Stimulated activated CD4-positive, alpha-beta T cell treated with anti-CD3 and anti-CD28 coated beads, TNF-alpha, amount 100 ng/mL, for 48 hours (primary cell): ENCODE measurements at places on chromosomes 5 and 9.

GRCh38 chr5:140311011-140311467, 8.1 kb upstream of the PFDN1 start:
- DNase-seq = no peak

- no peak for DNase-seq
These were observed 62.0 kb upstream of the ICE1 start for GRCh38 chr5:5360363-5360940.

- no peak for DNase-seq
These were observed 47.2 kb downstream of the ARHGEF28 start for GRCh38 chr5:73673161-73673591.

- DNase-seq = no peak
These were observed 41.5 kb upstream of the LARP1 start for GRCh38 chr5:154713615-154714125.

DNA sequence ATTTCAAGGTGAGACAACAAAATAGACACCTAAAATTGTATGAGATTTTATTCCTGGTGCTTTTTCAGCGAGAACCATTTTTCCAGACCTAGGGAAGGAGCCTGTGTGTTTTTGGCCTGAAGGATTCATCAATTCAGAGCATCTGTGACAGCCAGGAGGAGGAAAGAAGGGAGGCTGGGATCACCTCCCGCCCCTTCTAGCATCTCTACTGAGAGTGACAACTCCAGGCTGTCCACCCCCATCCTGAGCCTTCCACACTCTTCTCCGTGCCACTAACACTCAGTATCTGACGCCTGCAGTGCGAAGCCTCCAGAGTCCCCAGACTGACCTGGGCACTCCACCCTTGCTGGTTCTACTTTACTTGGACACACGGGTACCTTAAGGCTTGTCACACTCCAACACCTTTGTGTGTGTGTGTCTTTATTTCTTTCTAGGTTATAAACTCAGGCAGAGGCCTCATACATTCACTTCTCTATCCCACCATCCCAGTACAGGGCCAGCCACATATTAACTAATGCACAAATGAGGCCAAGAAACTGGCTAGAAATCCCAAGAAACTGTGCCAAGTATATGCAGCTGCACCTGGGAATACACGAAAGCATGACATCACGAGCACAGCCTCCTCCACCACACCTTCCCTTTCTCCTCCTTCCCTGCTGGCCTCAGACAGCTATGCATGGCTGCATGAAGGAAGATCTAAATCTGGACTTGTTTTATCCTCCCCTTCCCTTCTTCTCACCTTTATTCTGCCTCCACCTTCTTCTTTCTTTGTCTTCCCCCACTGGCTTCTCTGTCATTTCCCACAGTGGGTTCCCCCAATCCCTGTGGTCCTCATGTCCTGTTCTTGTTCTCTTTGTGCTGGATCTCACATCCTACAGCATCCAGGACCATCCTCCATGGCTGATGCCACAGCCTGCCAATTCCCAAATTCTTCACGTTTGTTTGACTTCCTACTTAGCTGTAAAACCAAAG, 16.0 kb downstream of the S1PR3 start:
- DNase-seq = no peak

DNA sequence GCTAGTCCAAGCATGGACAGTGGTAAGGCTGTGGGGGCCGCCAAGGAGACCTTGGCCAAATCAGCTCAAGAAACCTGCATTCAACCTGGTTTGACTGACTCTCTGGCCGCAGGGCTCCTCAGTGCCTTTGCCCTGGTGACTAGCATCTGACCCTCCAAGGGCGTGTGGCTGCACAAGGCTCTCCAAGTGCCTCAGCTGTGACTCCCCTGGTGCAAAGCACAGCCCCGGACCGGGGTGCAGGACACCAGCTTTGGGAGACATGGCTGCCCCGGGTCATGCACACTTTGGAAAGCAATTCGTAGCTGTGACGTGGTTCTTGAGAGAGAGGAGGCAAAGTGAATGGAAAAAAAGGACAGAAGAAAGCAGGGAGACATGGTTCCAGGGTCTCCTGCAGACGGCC, 245.2 kb upstream of the IRX2 start:
- DNase-seq = no peak
